ENCODE measurements at places on chromosomes 6 and 20.

DNA sequence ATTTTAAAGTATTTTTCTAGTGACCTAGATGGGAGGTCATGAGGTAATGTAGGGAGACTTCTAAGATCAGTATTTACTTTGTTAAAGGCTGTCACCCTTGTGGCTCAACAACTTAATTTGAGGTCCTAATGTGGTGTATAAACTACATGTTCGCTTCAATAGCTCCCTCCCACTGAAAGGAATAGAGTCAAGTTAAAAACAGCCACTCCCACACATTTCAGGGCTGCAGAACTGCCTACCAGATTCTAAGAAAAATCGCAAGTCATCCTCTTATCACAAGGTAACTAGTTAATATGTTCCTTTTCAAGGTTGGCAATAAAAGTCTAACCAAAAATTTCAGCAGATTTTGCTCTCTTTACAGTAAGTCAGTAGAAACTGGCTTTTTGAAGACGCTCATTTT is 15.1 kb downstream of the GSTA1 start:
- no peak for DNase-seq

- no peak for DNase-seq
Measured at GRCh38 chr6:161061576-161061975, 70.0 kb downstream of the MAP3K4 start.

GRCh38 chr6:45507186-45507585 is 129.5 kb upstream of the SUPT3H start:
- no peak for DNase-seq

GRCh38 chr6:112660626-112661025 is 313.5 kb downstream of the RFPL4B start:
- DNase-seq, result no peak

GRCh38 chr6:56444855-56445254 is 197.5 kb upstream of the COL21A1 start:
- DNase-seq, result no peak

GRCh38 chr6:106517706-106518105 is 111.6 kb downstream of the RTN4IP1 start:
- DNase-seq, result no peak

- DNase-seq, result no peak
Measured at GRCh38 chr20:17889226-17889625, 79.4 kb downstream of the SNX5 start.

- DNase-seq, result no peak
Measured at GRCh38 chr6:25769983-25770382, 15.4 kb downstream of the SLC17A4 start.

GRCh38 chr20:32484958-32485769 is 100.0 kb downstream of the NOL4L start:
- DNase-seq, result no peak

DNA sequence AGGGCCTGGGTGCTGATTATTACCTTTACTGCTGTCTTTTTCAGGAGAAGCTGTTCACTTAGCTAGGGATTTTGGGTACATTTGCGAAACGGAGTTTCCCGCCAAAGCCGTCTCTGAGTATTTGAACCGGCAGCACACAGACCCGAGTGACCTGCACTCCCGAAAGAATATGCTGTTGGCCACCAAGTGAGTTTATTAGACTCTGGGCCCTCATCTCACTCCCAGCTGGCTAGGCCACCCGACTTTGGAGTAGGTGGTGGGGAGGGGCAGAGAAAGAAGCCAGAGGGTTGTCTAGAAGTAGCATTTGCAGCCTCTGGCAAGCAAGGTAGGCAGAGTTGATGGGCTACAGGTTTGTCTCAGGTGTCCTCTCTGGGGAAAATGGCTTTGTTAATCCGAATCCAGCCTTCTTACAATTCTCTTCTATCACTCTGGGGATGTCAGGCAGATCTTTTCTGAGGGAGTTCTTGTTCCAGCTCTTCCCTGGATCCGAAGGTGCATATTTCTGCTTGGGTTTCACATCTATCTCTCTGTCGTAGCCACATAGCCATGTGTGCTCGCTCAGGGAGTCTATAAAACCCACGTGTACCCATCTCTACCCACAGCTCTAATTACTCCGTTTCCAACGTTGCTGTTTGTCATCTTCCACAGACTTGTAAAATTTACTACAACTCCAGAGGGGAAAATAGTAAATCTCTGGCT is 21.6 kb downstream of the TFAP2B start:
- no peak for DNase-seq

DNA sequence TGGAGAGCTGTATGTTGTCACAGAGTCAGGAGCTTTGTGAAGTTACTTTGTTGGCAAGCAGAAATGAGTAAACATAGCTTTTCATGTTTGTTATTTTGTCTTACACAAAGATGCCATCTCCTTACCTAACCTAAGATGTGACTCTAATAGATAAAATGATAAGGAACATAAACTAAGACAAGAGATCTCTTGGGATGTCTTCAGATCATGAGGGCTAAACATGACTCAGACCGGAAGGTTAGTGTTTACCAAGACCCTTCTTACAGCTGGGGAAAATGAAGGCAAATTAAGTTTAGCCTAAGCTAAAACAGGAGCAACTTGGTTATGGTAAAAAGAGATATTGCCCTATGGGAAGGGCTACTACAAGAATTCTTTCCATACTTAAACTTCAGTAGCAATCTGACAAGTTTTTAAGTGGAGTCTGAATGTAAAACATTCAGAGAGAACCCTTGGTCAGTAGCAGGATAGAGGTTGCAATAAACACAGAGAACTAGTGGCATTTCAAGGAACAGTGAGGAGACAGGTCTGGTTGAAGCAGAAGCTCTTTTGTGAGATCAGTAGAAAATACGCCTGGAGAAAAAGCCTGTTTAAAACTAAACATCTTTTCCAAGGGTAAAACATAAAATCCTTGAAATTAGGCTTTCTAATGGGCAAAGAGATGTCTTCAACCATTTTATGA is 29.9 kb downstream of the SGK1 start:
- DNase-seq, result no peak

DNA sequence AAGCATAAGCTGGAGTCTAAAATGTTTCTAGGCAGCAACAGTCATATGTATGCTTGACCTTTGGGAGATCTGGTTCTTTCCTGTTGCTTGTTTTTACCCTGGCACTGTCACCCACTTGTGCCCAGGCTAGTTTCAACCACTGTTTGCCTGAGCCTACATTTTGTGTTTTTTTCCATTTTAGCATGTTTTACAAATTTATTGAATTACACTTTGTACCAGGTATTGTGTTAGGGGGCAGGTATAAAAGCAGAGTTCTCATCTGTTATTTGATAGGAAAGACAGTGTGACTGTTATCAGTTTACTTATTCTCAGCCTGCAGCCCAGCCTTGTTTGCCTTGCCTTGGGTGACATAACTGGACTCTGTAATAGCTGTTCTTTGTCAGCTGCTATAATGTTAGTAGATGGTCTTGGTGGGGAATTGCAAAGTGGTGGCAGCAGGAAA is 147.0 kb downstream of the CDKAL1 start:
- DNase-seq, result no peak

- DNase-seq, result no peak
Measured at GRCh38 chr6:148500402-148500801, 157.8 kb downstream of the SASH1 start.
